Fibroblast of skin of left biceps (primary cell): ENCODE measurements at places on chromosomes 12 and 14.

GRCh38 chr14:28308734-28309133 is 457.9 kb upstream of the FOXG1 start:
- peak; percentile 31 for DNase-seq

GRCh38 chr12:106071686-106072085 is 67.1 kb downstream of the NUAK1 start:
- no peak for DNase-seq

DNA sequence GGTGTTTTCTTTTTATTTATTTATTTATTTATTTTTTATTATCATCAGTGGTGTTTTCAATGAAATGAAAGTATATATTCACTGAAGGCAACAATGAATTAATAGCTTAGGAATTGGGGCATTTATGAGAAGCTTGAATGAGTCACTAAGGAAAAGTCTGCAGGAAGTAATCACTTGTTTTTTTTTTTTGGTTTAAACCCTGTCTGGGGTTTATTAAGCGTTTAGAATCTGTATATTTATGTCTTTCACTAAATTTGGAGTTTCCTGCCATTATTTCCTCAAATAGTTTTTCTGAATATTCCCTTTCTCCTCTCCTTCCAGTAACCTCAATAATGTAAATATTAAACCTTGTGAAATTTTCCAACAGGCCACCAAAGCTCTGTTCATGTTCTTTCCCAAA is 85.5 kb downstream of the TESC start:
- no peak for DNase-seq

- DNase-seq = no peak
Observed at GRCh38 chr12:29702222-29702621, 81.5 kb downstream of the TMTC1 start.

DNA sequence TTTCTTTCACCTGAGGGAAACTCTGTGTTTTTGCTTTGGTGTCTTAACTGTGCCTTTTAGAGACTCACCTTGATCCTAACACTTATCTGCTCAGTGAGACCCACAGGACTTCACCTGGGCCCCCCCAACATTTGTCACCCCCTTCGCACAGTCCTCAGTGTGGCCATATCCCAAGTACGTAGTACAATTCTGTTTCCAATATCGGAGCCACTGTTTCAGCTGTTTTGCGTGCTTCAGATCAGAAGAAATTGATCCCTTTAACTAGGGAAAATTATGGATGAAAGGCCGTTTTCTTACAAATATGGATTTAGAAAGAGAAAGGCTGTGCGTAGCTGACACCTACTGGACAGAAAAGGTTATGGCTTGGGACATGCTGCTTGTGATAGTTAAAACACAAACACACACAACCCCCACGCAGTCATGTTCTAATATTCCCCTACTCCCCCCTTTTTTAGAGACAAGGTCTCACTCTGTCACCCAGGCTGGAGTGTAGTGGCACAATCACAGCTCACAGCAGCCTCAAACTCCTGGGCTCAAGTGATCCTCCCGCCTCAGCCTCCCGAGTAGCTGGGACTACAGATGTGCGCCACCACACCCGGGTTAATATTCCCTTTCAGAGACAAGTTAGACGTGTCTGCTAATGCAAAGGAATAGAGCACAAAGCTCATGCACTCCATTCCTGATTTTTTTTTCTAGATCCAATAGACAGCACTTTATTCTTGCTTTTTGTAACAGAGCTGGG is 3.6 kb upstream of the SLC7A8 start:
- peak; percentile 31 for DNase-seq

DNA sequence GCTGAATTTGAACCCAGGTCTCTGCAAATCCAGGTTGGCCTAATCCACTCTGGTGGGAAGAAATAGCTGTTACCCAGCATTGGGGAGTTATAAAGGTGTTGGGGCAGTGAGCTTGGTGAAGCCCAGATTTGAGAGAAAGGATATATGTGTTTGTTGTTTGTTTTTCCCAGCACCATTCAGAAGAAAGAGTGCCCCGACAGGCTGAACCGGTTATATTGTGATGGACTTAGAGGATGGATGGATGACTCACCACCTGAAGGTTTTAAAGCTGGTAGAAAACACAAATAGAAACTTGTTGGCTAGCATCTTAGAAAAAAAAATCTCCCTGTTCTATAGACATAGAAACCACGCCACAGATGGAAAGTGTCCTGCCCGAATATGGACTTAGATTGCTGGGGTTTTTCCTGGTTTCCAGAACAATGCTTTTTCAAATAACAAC is 404.6 kb downstream of the MED13L start:
- no peak for DNase-seq

DNA sequence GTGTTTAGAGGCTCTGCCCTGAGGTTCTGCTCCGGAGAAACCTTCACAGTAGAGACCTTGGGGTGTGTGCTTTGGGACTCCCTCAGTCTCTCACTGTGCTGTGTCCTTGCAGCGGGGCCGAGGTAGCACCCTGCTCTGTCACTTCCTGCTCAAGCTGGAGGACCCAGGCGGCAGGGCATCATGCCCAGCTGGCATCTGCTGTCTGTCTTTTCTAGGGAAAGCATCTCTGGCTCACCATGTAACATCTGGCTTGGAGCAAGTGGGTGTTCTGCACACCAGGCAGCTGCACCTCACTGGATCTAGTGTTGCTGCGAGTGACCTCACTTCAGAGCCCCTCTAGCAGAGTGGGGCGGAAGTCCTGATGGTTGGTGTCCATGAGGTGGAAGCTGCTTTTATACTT is 124.5 kb downstream of the ESRRB start:
- no peak for DNase-seq

- no peak for DNase-seq
Observed at GRCh38 chr14:54650959-54651351, 84.0 kb downstream of the SAMD4A start.

- DNase-seq = no peak
Observed at GRCh38 chr12:97386133-97386581, 76.4 kb upstream of the RMST start.

GRCh38 chr12:27771481-27772327 is 8.3 kb upstream of the KLHL42 start:
- no peak for DNase-seq

DNA sequence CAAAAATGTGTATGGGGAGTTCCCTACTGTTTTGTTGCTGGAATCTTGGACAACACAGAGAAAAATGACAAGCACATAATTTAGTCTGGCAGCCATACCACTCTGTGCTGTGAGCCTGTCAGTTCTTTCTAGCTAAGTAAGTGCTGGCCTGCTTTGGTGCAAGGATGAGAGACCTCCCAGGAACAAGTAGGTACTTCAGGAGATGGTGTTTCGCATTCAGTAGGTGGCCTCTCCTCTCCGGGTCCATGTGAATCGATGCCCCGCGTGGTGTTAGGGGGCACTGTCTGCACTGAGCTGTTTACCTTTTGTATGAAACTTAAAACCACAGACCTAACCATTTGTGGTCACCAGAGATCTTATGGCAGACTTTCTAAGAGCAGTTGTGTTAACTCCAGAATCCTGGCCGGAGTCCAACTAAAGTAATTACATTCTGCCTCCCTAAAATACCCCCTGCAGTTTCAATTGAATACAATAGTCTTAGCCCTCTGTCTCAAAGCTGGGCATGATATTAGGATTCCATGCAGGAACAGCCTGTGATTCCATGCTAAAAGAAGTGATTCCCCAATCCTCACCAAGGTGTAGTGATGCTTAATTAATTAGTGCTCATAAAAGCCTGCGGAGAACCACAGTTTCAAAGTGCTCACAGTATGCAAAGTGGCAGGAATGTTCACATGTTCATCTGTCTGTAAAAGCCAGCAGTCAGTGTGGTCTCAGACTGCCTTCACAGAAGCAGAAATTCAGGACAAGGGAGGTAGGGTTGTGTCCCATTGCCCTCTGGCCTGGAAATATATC is 64.2 kb downstream of the LLPH start:
- DNase-seq = peak; percentile 61
